ENCODE measurements at places on chromosomes 12 and 14.
A peak's percentile ranks its signal among the peaks of the same experiment; 100 is the strongest.

DNA sequence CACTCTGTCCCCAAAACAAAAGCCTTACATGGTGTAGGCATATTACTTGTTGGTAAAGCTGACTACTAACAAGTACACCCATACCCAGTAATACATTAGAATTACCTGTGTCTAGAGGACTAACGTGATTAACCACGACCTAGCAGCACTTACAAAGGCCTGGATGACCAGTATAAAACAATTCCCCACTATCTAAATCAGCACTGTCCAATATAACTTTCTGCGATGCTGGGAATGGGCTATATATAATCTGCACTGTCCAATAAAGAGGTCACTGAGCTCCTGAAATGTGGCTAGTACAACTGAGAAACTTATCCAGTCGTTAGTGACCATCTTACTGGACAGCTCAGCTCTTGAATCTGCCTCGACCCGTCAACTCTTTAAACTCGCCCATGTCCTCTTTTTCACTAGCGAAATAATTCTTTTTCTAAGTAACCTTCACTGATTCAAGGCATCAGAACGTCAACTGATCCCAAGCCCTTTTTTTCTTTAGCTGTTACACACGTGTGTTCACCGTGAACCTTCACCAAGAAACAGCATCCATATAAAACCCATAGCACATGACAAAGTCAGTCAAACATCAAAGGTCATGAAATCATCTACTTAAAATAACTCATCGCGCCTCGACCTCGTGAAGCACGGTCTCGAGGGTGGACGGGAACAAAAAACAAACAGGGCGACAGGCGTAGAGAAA, 905 bp upstream of the CIPC start:
- no peak for DNase-seq

GRCh38 chr12:131963381-131963780, 13.6 kb downstream of the EP400 start:
- DNase-seq, result no peak

DNA sequence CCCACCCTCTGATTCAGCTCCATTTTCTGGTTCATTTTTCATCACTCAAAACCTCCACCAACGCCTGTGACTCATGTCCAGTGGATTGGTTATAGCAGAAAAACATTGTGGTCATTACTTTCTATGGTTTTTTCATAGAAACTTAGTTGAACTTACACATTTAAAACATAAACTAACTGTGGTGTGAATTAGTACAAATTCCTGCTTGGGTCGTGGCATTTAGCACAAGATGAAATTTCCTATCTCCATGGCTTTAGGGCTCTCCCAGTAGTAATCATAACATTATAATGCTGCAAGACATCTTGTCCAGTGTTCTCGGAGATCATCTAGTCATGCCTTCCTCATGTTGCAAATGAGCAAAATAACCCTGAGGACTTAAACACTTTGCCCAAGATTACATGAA, 7.1 kb downstream of the RNASE7 start:
- no peak for DNase-seq

GRCh38 chr14:91372671-91373495, 44.7 kb downstream of the CCDC88C start:
- peak; percentile 41 for DNase-seq

- DNase-seq, result no peak
These were observed 50.2 kb upstream of the NID2 start for GRCh38 chr14:52119030-52119429.

DNA sequence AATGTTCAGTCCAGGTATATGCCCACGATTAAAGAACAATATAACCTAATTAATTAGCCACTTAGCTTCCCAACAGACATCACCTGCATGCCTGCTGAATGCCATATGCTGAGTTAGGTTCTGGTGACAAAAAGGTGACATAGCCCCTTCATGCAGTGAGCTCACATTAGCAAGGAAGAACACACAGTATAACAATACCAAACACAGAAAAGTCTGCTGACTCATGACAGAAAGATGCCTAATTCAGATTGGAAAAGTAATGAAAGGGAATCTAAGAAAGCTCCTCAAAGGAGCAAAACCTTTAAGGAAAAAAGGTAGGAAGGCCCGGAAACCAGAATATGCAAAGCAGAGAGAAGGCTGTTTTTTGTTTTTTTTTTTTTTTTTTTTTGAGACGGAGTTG, 59.0 kb downstream of the FERMT2 start:
- DNase-seq, result no peak

DNA sequence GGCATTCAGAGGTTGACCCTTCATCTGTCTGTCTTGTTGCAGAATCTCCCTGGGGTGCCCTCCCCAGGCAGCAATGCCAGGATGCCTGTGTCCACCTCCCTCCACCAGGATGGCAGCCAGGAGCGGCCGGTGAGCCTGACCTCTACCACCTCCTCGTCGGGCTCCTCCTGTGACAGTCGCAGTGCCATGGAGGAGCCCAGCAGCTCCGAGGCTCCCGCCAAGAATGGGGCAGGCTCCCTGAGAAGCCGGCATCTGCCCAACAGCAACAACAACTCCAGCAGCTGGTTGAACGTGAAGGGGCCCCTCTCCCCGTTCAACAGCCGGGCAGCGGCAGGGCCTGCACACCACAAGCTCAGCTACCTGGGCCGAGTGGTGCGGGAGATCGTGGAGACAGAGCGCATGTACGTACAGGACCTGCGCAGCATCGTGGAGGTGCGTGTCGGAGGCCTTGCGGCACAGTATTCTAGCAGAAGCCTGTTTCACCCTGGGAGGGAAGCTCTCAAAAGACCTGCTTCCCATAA, 23.4 kb downstream of the PLEKHG3 start:
- DNase-seq, result no peak

DNA sequence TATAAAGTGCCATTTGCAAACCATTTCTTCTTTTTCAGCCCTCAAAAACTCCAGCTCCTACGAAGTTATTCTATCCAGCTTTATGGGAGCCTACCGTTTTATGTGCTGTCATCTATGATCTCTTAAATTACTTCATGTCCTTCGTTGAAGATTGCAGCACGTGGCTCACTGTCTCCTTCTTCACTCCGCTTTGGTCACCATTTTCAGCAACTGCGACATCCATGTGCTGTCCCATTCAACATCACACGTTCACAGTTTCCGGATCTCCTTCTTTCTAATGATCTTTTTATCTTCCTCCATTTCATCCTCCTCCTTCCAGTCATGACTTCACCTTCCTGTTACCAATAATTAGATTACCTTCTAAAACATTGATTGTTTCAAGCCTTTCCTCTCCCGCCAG, 143.3 kb upstream of the KRAS start:
- DNase-seq, result no peak

DNA sequence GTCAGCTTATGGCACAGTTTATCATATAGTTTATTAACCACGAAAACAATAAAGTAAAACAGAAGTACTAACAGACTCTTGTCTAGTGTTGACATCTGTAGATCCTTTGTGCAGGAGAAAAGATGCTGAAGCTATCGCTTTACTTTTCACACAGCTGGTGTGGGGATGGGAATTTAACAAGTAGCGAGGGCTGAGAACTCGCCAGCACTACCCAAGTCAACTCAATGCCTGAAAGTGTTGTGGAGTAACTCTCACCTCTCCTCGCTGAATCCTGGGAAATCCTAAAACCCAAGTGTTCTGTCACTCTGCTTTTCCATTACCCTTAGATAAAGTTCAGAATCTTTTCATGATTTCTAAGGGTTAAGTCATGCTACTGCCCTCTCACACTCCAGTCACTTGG, 264.2 kb downstream of the BMP4 start:
- DNase-seq, result no peak

GRCh38 chr12:113409462-113410124, 5.9 kb upstream of the SDS start:
- DNase-seq, result no peak

- DNase-seq, result no peak
These were observed 16.8 kb upstream of the TESPA1 start for GRCh38 chr12:55001198-55001868.
